ENCODE measurements at places on chromosomes 16 and 17.

DNA sequence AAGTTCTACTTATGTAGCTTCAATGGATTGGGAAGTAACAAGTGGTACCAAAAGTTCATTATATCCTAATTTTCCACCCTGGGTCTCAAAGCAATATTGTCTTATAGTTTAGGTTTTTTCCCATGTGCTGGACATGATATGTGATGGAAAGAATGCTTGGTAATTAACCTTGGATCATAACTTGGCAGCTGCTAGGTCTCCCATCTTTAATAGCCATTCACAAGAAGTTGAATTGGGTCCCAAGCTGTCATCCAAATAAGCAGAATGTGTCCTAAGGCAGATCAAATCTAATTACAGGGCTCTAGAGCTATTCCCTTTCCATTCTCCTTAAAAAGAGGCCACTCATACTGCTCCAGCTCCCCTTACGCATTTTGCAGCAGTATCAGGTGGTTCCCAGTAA, 44.7 kb upstream of the KCNJ16 start:
- DNase-seq = no peak

DNA sequence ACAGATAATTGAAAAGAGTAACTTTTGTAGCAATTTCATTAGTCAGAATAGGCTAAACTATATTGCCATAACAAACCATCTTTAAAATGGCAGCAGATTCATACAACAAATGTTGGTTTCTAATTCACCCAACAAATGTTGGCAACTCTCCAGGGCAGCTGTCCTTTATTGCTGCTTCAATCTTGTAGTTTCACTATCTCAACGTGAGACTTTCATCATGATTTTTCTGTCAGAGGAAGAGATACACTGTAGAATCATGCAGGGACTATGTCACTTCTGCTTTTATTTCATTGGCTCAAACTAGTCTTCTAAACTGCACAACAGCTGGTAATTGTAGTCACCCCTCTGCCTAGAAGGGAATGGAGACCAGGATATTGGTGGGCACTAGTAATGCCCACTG, 174.2 kb downstream of the TANC2 start:
- DNase-seq = peak; percentile 24

DNA sequence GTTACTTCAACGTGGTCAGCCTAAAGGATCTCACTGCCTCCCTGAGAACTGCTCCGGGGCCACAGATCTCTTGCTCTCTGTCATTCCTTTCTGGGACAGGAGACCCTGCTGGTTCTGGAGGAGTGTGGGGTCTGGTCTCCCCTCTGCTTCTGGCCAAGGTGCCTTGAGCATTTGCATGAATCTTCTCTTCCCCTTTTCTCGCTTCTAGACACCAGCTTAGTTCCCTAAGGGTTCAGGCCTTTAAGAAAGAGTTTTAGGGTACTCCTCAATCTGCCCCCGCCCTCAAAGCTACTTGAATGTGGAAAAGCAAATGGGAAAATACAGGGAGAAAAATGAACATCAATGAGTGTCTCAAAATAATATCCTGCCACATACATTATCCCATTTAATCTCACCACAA, 48.1 kb downstream of the WSB1 start:
- DNase-seq = no peak

DNA sequence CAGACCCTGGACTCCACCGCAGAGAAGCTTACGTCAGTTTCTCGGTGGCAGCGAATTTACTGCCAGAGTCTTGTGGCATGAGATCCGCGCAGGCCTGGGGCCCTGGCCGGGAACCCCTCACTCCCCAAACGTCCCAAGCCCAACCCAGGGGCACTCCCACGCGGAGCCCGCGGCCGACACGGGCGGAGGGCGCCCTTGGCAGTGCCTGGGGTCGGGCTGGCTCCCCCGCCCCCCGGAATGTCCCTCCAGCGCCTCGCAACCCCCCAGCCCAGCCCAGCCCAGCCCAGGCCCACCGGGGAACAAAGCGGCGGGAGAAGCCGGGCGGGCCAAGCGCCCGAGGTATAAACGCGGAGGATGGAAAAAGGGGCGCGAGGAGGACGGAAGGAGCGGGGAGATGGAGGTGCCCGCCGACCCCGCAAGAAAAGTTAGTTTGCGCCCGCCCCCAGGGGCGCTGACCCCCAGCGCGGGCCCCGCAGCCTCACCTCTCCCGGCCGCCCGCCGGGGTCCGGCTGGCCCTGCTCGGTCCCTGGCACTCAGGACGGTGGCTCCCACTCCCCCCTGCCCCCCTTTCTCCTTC, 330 bp downstream of the CASKIN2 start:
- DNase-seq = no peak

DNA sequence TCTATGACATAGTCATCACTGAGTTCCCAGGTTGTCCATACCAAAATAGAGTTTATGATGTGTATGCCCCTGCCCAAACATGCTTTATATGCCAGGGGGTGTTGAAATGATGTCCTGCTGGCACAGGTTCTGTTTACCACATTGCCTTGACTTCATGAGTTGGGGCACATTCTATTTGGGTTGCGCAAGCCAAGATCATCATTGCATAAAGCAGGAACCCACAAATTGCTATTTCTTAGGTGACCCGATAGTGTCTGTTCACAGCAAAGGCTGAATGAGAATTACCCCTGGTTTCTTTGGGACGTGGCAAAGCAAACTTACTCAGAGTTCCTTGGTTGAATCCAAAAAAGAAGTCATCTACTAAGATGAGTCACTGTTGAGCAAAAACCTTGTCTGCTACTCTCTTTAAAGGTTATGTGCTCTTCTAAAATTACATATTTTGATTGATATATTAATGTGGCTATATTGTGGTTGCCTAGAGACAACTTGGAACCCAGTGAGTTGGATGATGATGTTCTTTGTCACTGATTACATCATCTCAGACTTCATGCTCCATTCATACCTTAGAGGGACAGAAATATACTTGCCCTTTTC, 912.6 kb upstream of the SOX9 start:
- no peak for DNase-seq

DNA sequence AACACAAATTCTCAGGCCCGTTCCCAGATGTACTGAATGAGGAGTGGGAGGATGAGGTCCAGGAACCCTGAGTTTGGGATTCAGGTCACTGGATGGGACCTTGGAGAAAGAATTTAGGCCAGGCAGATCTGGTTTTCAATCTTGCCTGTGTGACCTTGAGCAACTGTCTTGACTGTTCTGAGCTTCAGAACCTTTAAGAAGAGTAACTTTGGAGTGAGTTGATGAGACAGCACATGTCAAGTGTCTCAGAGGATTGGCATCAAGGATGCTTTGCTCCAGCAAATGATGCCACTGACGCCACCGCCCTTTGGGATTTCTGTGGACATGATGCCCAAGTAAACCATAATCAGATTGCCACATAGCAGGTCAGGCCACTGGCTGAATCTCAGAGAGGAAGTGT, 56.2 kb upstream of the DNAJA2 start:
- no peak for DNase-seq

GRCh38 chr17:66310528-66311148, 8.2 kb downstream of the PRKCA start:
- no peak for DNase-seq

DNA sequence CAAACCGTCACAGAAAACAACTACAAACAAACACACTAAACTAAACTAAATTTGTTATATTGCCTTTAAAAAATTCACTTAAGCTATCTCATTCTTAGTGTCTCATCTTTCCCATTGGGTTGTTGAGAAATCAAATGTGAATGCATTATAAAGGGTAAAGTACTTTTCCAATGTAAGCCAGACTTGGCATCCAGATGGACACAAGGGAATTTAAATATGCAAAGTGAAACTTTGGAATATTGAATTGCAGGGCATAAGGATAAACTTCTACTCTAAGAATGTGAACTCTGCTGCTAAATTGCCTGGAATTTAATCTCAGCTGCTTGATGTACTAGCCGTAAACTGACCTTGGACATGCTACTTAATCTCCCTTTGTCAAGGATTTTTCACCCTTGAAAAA, 1554.6 kb downstream of the CDH8 start:
- no peak for DNase-seq

DNA sequence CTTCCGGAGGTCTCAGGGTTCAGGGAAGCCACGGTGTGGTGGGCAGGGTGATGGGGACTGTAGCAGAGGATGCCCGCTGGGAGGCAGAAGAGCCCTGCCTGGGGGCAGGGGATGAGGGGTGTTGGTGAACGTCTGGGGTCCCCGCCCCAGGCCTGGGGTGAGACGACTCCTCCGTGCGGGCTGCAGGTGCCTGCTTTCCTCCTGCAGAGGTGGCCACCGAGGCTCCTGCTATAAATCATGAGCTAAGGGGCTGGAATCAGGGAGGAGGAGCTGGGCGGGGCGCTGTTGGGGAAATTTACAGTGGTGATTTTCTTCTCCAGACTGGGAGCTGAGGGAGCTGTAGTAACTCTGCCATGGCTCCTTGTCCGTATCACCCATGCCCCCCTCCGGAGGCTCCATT, 167.0 kb downstream of the MRM1 start:
- no peak for DNase-seq

DNA sequence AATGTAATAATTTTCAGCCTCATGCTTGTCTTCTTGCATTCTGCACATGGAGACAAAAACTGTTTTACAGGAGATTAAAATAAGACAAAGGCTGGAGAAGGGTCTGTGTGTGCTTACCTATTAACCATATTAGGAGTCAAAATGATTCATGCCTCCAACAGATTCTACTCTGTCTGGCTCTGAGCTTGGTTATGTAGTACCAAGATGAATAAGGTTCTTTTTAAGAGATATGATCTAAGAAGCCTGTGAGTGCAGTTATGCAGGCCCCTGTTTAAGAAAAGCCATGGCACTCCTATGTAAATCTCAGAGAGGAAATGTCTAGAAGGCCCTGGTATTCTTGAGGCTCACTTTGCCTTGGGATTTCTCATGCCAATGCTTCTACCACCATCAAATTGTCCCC, 486.6 kb upstream of the CDH11 start:
- no peak for DNase-seq

DNA sequence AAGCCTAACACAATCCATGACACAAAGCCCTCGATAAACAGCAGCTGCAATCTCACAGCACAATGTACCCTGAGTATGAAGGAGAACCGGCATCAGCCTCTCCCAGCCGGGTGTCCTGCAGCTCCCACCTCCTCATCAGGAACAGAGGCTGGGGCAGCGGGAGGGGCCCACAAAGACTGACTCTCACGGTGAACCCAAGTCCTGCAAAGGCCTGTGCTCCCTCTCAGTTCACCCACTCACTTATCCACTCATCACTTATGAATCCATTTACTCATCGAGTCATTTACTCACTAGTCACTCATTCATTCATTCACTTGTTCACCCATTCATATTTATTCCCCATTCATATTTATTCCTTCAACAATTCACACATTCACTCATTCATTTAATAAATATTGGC, 11.6 kb downstream of the ZNF423 start:
- no peak for DNase-seq

DNA sequence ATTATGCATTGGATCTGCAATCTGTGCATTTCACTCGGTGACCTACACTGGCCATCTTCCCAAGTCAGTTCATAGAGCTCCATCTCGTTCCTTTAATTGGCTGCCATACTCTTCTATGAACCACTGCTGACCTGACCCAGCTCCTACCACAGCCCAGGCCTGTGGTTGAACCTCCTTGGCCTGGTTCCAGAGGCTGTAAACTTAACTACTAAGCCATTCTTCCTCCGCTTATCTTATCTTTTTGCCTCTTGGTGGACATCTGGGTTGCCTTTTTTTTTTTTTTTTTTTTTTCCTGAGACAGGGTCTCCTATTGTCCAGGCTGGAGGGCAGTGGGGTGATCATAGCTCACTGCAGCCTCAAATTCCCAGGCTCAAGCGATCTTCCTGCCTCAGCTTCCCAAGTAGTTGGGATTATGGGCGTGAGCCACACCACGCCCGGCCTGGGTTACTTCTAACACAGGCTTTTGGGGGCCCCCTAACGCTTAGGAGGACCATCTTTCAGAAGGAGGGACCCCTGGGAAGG, 18.3 kb downstream of the COQ7 start:
- DNase-seq = no peak

DNA sequence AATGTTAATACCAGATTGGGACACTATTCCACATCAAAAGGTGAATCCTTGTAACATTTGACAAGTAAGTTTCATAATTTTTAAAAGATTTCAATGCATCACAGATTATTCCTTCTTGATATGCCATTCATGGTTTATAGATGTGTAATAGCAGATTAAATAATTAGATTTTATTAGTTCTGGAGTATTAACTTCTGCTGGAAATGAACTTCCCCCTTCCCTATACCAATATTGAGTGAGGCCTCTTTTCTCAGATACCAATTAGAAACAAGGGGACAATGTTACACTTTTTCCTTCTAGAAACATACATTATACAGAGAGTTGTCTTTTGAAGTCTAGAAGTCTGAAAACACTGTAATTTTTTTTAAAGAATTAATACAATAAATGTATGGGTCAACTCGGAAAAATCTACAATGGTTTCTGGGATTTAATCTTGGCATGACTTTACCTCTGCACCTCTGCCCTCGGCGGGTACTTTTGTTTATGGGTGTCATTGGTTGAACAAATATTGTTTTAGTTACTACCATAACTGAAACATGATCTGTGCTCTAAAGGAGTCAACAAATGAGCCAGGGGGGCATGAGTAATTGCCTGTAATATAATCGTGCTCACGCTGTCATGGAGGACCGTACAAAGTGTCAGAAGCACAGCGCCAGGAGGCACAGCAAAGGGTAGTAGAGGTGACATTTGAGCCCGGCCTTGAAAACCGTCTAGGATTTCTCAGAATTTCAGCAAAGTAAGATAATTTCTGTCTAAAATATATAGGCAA, 8.2 kb downstream of the LRRC37B start:
- DNase-seq = peak; percentile 58

DNA sequence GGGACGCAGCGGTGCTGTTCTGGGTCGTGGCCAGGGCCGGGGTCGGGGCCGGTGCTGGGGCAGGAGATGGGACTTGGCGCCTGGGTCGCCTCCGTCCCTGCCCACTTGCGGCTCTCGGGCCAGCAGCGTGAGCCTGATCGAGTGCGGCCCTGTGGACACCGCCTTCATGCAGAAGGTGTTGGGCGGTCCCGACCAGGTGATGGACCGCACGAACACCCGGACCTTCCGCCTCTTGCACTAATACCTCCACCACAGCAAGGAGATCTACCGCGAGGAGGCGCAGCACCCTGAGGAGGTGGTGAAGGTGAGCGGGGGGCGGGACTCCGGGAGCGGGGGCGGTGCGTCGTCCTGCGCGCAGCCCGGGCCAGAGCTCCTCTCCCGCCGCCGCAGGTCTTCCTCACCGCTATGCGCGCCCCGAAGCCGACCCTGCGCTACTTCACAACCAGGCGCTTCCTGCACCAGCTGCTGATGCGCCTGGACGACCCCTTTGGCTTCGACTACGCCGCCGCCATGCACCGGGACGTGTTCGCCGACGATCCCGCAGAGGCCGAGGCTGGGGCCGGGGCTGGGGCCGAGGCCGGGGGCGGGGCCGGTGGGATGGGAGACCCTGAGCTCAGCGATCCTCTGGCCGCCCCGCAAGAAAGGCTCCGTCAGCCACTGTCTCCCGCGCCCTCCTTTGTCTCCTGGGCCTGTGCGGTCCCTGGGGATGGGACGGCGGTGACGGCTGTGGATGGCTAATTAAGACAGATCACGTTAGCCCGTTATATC, 4.5 kb upstream of the HSD17B1 start:
- DNase-seq = no peak

DNA sequence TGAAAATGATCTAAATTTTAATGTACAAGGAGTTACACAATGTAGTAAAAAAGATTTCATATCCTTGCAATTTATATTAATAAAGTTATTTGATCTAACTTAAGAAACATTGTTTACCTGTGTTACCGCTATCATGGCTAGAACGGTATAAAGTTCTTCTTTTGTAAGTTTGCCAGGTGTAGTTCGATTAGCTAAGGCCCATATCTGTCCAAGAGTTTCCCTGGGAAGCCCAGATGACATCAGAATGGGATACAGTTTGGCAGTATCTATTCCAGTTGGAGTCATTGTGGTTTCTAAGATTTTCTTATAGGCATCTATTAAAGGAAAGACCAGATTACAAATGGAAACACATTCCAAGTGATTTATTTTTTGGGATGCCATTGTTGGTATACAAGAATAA, 37.5 kb downstream of the SYNRG start:
- no peak for DNase-seq
